Esophagus mucosa (tissue), 1 donor: ENCODE measurements at places on chromosomes 7 and 10. TPM values are rescaled to one million over a fixed set of nuclear protein-coding genes. Genes with fewer than 3 reads are reported as not detected.

The ANKIB1 gene
- 26.1 TPM for total RNA-seq

- ATAC-seq: no peak
Observed at GRCh38 chr10:11207560-11207844, 189.8 kb downstream of the CELF2 start.

DNA sequence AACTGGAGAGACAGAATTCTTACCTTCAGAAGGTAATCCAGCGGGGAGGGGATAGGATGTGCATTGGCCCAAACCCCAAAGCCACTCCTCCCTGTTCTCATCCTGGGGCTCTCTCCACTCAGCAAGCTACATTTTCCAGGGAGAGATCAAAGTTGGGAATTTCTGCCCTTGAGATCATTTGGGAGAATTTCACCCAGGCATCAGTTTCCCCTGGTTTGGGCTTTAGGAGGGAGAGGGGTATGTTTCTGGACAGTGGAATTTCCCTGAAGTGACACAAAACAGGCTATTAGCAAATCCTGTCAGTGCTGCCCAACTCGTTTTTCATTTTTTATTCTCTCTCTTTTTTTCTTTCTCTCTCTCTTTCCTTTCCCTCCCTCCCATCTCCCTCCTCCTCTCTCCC lies 35.7 kb downstream of the CYP17A1 start:
- no peak for ATAC-seq

DNA sequence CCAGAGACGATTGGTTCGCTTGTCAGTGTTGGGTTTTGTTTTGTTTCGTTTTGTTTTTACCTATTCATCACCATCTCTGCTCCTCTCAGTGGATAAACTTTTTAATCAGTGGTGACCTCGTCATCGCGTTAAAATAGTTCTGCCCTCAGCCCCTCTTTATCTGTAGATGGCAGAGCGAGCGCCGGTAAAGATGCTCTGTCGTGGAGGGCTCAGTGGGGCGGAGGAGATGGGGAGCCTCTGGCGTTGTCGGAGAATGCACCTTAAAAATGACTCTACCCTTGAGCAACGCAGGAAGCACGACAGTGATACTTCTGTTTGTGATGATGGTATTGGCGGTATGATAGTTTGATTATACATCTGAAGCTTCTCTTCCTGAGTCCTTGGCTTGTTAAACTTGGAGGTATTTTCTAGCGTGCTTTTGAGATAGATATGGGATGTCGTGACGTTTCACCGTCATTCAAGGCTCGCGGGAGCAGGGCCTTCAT lies 554 bp downstream of the CSGALNACT2 start:
- ATAC-seq: peak; percentile 46

The CNPY1 gene
- total RNA-seq: not detected

GRCh38 chr10:87706731-87707130 lies 47.1 kb downstream of the PAPSS2 start:
- ATAC-seq: no peak
